ENCODE measurements at places on chromosomes 13 and 19.

GRCh38 chr19:23507446-23507845 lies 112.2 kb upstream of the ZNF91 start:
- DNase-seq = no peak

- peak; percentile 39 for DNase-seq
These were observed 3.6 kb upstream of the KMT5C start for GRCh38 chr19:55336101-55336500.

DNA sequence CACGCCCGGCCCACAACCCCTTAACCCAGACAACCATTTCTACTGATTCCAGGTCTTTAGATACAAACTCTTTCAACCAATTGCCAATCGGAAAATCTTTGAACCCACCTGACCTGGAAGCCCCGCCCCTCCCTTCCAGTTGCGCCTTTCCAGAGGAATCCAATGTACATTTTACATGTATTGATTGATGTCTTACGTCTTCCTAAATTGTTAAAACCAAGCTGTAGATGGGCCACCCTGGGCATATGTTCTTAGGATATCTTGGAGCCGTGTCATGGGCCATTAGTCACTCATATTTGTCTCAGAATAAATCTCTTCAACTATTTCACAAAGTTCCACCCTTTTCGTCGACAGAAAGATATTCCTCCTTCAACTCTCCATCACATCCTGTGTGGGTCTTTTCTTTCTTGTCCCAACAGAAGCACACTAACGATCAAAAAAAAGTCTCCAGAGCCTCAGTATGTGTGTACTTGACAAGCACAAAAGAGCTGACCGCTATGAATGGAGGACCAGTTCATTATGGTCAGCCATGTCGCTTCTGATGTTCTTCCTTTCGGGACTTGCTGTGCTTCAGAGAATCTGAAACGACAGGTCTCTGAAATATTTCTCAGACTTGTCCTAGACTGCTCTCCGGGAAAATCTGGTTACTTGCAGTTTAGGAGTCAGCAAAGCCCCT lies 601 bp upstream of the ZNF749 start:
- no peak for DNase-seq

GRCh38 chr19:41868120-41868988 lies 8.3 kb downstream of the RPS19 start:
- DNase-seq = no peak

- DNase-seq = no peak
These were observed 2.9 kb downstream of the DAZAP1 start for GRCh38 chr19:1410136-1410786.

- DNase-seq = no peak
These were observed 158.5 kb downstream of the SLITRK6 start for GRCh38 chr13:85640727-85641126.

GRCh38 chr19:49932041-49932451 lies 2.7 kb upstream of the NUP62 start:
- DNase-seq = no peak

DNA sequence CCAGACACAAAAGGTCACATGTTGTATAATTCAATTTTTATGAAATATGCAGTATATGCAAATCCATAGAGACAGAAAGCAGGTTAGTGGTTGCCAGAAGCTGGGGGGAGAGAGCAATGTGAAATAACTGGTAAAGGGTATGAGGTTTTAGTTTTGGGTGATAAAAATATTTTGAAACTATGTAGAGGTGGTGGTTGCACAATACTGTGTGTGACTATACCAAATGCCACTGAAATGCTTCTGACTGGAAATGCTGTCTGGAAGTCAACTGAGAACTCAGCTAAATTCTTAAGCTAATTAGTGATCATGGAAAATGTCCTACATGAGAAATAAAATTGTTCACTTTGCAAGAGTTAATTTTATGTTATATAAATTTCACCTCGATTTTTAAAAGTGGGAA lies 65.3 kb upstream of the RXFP2 start:
- peak; percentile 14 for DNase-seq

- DNase-seq = peak; percentile 68
These were observed 69.5 kb upstream of the ZDHHC20 start for GRCh38 chr13:21528616-21529015.

DNA sequence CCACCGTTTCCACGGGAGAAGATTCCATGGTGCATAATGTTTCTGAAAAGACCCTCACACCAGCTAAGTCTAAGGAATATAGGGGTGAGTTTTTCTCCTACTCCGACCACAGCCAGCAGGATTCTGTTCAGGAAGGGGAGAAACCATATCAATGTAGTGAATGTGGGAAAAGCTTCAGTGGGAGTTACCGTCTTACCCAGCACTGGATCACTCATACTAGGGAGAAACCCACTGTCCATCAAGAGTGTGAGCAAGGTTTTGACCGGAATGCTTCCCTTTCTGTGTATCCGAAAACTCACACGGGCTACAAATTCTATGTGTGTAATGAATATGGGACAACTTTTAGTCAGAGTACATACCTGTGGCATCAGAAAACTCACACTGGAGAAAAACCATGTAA lies 19.1 kb downstream of the ZNF473 start:
- DNase-seq = no peak

DNA sequence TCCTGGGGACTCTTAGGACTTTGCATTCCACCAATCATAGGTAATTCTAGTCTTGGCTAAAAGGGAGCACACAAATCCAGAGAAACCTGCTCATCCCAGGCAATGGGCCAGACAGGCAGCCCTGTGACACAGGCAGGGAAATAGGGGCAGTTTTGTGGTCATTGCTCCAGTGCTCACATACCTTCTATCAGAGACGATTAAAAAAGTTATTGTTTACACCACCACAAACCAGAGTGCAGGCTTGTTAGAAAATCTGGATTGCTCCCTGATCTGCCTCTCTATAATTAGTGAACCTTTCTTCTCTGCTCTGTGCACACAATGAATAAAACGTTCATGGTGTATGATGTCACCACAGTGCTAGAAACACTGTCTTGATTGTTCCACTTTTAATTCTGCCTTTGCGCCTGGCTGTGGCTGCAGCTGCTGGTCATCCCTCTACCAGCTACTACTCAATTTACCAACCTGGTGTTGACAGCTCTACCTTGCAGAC lies 121.6 kb upstream of the SPATA13 start:
- DNase-seq = no peak

GRCh38 chr13:89832827-89833226 lies 1514.7 kb upstream of the MIR17HG start:
- no peak for DNase-seq

GRCh38 chr19:38734426-38735256 lies 9.6 kb downstream of the CAPN12 start:
- DNase-seq = no peak

GRCh38 chr19:29098091-29098490 lies 114.9 kb downstream of the UQCRFS1 start:
- DNase-seq = no peak

Data from AG09309 (cell line).